ENCODE measurements at places on chromosomes 4 and X.

DNA sequence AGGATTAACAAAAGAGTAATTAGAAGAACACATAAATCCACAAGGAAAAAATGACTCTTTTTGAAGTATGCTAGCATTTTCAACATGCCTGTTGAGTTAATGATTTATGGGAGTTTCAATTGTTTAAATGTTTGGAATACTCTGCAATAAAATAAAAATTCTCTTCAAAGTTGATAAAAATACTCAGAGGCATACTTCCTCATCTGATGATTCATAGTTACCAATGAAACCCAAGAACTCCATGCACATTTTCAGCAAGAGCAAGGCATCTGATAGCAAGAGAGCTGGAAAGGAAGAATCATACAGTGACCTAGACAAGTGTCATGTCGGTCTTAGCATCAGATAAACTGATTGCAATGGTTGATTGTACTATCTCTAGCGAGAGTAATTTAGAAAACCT lies 443.7 kb upstream of the ATOH1 start:
- DNase-seq, result no peak

GRCh38 chrX:21963731-21964405 lies 23.4 kb downstream of the SMS start:
- peak; percentile 70 for DNase-seq

DNA sequence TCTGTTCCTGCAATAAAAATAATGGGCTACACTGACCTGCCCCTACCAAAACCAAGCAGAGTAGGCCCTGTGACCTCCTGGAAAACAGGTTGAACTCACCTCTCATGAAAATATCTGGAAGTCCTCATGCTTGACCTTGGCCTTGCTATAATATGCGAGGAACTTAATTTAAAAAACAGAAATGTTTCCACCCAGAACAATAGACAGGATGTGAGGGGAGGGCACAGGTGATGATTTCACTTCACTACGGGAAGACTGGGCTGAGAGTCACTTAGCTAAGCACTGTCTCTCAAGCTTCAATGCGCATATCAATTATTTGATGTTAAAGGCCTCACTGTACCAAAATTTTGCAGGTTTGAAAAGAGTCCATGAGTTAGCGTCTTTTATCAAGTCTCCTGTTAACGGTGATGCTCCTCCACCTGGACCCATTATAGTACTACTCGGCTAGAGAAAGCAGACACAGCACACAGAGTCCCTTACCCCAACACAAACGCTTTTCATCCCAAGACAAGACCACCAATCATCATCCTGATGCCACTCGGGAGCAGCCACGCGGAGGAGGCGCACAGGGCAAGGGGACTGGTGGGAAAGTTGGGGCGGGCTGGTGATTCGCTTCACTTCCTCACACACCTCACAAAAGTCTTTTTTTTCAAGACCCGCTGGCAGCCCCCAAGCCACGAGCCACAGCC lies 25.9 kb downstream of the ZNF721 start:
- DNase-seq, result peak; percentile 16

- DNase-seq, result peak; percentile 57
These were observed 164.6 kb upstream of the BCOR start for GRCh38 chrX:40262157-40263013.

DNA sequence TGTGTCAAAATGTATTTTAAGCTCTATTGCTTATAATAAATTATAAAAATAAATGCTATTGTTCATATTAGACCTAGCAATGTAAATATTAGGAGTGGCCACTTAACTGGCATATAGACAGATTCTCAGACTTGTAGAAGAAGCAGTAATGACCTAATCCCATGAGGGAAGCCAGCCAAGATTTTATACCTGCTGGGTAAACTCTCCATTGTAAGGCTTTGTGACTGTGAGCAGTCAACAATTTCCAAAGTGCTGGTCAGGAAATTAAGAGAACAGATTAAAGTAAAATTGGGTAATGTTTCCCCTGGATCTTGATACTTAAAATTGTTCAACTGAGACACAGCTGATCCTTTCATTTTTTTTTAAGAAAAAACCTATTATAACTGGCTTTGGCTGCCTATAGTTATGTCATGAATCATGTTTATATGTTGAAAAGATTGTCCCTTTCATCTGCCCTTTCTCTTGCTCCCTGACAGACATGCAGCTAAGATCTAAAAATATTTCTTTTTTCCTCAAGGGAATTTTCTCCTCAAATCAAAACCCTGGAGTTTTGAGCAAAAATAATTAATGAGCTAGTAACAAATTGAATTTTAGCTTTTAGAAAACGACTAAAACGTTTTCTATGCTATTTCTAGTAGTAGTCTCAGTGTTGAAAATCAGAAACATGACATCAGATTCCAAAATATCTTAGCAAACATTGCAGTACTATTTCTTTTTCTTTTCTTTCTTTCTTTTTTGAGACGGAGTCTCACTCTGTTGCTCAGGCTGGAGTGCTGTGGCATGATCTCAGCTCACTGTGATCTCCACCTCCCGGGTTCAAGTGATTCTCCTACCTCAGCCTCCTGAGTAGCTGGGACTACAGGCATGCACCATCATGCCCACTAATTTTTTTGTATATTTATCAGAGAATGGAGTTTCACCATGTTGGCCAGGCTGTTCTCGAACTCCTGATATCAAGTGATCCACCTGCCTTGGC lies 77.9 kb downstream of the ADGRL3 start:
- peak; percentile 44 for DNase-seq

DNA sequence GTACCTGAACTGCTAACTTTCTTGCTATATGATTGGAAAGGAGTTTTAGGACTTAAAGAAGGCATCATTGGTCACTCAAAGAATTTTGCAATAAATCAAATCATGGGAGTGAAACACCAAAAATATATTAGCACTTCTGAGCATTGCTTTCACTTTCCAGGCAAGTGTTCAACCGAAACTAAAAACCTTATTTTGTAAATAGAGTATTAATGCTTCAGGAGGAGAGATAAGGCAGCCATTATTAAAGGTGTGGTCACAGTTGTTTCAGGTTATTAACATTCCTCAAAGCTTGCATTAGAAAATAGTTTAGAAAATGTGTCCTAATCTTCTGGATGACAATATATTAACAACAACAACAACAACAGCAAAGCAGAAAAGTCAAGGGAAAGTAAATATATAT lies 92.3 kb upstream of the TLL1 start:
- no peak for DNase-seq

DNA sequence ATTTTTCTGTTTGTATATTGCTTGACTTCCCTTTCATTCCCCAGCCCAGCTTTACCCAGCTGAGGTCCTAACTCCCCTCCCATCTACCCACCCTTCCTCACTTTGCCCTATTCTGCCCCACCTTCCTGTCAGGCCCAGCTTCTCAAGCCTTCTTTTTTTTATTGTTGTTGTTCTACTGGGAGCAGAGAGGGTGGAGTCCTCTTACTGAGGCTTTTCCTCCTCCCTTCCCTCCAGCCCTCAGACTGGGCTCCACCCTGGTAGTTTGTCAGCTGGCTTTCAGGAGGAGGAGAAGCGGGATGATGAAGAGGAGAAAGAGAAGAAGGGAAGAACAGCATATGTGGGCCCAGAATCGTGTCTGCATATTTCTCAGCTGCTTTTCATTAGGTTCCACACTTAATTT lies 3.2 kb upstream of the KLF8 start:
- peak; percentile 38 for DNase-seq
